GM04503 (cell line): ENCODE measurements at places on chromosomes 4 and X.

- DNase-seq = no peak
Measured at GRCh38 chrX:11967986-11968869, 170.0 kb upstream of the FRMPD4 start.

DNA sequence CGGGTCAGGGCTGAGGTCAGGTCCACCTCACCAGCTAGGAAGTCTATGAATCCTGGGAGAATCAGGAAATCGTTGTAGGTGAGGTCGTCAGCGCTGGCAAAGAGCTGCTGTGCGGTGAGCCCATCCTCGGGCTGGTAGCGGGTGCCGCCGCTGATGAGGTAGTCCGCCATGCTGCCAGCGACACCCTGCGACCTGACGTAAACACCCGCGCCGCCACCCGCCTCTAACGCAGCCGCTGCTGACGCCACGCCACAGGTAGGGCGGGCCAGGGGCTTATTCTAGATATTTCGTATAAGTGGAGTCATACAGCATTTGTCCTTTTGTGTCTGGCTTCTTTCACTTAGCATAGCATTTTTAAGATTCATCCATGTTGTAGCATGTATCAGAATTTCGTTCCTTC lies 220.2 kb upstream of the ATP6AP2 start:
- no peak for DNase-seq

- no peak for DNase-seq
Measured at GRCh38 chr4:84803720-84804119, 162.8 kb downstream of the WDFY3 start.

DNA sequence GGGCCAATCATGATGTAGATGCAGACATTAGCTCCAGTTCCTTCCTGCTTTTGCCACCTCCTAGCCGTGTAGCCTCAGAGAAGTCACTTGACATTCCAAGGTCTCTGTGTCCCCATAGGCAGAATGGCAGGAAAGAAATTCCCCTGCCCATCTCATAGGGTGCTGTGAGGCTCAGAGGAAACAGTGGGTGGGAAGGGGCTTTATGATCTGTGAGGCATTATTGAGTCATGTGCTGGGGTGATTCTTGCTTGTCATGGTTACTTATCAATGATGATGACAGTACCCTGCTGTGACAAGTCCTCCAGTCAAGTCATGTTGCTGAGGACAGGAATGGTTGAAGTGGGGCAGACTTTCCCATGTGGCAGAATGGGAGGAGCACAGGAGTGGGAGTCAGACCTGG lies 63.7 kb downstream of the MSX1 start:
- DNase-seq = no peak

- DNase-seq = no peak
Measured at GRCh38 chr4:186342582-186342981, 76.6 kb downstream of the F11 start.

GRCh38 chrX:94850811-94851210 lies 1176.8 kb downstream of the FAM133A start:
- DNase-seq = no peak

DNA sequence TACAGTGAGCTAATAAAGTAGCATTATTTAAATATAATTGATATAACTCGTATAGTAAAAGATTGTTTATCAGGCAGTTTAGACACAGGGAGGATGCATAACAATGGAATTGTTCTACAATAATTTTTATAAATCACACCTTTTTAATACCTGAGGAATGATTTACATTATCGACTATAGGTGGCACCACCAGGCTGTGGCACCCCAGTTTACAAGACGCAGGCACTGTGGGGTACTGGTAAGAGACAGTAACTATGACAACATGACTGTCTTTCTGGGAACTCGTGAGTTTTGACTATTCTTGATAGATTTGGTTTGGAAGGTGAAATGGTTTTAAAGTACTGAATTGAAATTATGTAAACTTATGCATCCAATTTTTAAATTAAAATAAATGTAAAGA lies 27.1 kb upstream of the STBD1 start:
- DNase-seq = no peak

GRCh38 chr4:85368932-85369331 lies 106.0 kb upstream of the ARHGAP24 start:
- no peak for DNase-seq

- DNase-seq = no peak
Measured at GRCh38 chr4:10096978-10097335, 19.6 kb downstream of the WDR1 start.

DNA sequence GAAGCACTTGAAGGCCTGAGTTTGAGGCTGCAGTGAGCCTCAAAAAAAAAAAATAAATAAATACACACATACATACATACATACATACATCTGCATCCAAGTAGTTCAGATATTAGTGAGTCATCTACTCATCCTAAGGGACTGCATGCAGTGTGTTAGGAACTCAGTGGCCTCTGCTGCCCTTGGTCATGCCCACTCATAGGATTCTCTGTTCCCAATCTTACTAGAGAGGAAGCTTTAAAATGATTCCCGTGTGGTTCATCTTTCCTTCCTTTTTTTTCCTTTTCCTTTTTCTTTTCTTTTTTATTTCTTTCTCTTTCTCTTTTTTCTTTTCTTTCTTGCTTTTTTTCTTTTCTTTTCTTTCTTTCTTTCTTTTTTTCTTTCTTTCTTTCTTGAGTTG lies 10.9 kb upstream of the YIPF6 start:
- DNase-seq = no peak

DNA sequence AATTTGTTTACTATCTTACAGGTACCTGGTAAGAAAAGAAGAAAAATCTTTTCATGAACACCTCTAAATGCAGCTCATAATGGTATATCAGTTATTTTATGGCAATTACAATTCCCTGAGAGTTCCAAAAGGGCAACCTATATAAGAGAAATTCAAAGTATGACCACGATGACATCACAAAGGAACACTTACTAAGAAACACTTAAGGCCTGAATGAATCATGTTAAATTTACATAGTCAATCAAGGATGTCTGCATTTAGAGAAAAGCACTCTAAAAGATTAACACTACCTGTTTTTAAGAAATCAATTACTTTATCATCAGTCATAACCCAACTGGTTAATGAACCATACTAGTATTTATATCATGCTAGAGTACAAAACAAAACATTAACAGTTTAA lies 63.9 kb downstream of the LCORL start:
- DNase-seq = no peak

- DNase-seq = no peak
Measured at GRCh38 chr4:159685340-159686092, 582.6 kb downstream of the RAPGEF2 start.

GRCh38 chr4:60344908-60345307 lies 855.2 kb upstream of the ADGRL3 start:
- no peak for DNase-seq
